CD4-positive, alpha-beta T cell (primary cell): ENCODE measurements at places on chromosomes 4 and X. TPM values are rescaled to one million over a fixed set of nuclear protein-coding genes. Genes with fewer than 3 reads are reported as not detected.

MXD4 gene
- total RNA-seq: 147 TPM

PRDM5 gene
- total RNA-seq: 0.22 TPM

MAP3K15 gene
- not detected for total RNA-seq

FAM47E gene
- total RNA-seq: 0.74 TPM

ESX1 gene
- total RNA-seq: not detected

FRAS1 gene
- total RNA-seq: not detected

DOK7 gene
- not detected for total RNA-seq

ANXA3 gene
- total RNA-seq: not detected

CFAP299 gene
- not detected for total RNA-seq

CT45A7 gene
- total RNA-seq: not detected

- DNase-seq: no peak
- no peak overlapping the region for H3K27ac ChIP-seq
- no peaks in the 10 kb centered on the region for H3K36me3 ChIP-seq
- H3K4me1 ChIP-seq: no peaks in the 10 kb centered on the region
- H3K27me3 ChIP-seq: no peaks in the 10 kb centered on the region
- H3K4me3 ChIP-seq: no peak overlapping the region
These were observed 98.9 kb upstream of the BLTP1 start for GRCh38 chr4:122053186-122053585.

GRCh38 chrX:50000937-50001542, 78.6 kb downstream of the CLCN5 start:
- no peaks in the 10 kb centered on the region for H3K4me1 ChIP-seq
- H3K27ac ChIP-seq: no peak overlapping the region

- H3K36me3 ChIP-seq: no peaks in the 10 kb centered on the region
- H3K27ac ChIP-seq: no peak overlapping the region
- no peaks in the 10 kb centered on the region for H3K27me3 ChIP-seq
- no peaks in the 10 kb centered on the region for H3K4me1 ChIP-seq
- no peak overlapping the region for H3K4me3 ChIP-seq
These were observed 77.4 kb downstream of the PLAC1 start for GRCh38 chrX:134580907-134581306.

- no peaks in the 10 kb centered on the region for H3K27me3 ChIP-seq
- peak overlapping the region; percentile 36 for H3K27ac ChIP-seq
- no peak for DNase-seq
- H3K4me3 ChIP-seq: peak overlapping the region; percentile 87
These were observed 1.3 kb downstream of the NOP14 start for GRCh38 chr4:2961811-2962441.

- DNase-seq: no peak
- H3K36me3 ChIP-seq: no peaks in the 10 kb centered on the region
- H3K4me3 ChIP-seq: no peak overlapping the region
- H3K27ac ChIP-seq: no peak overlapping the region
- H3K27me3 ChIP-seq: no peaks in the 10 kb centered on the region
These were observed 120.2 kb upstream of the GPRIN3 start for GRCh38 chr4:89427782-89428181.

- no peaks in the 10 kb centered on the region for H3K36me3 ChIP-seq
- no peak overlapping the region for H3K4me3 ChIP-seq
- H3K27ac ChIP-seq: no peak overlapping the region
These were observed 44.2 kb upstream of the PRSS12 start for GRCh38 chr4:118396881-118397622.

GRCh38 chr4:1243451-1244080, 5.4 kb downstream of the CTBP1 start:
- no peak for DNase-seq
- H3K27ac ChIP-seq: no peak overlapping the region
- no peak overlapping the region for H3K4me3 ChIP-seq
- H3K27me3 ChIP-seq: no peaks in the 10 kb centered on the region

- H3K27me3 ChIP-seq: no peaks in the 10 kb centered on the region
- H3K4me1 ChIP-seq: no peaks in the 10 kb centered on the region
- H3K4me3 ChIP-seq: no peak overlapping the region
- DNase-seq: no peak
- no peak overlapping the region for H3K27ac ChIP-seq
- no peaks in the 10 kb centered on the region for H3K36me3 ChIP-seq
These were observed 20.9 kb downstream of the SGMS2 start for GRCh38 chr4:107845681-107846080.

- H3K4me3 ChIP-seq: no peak overlapping the region
- H3K27ac ChIP-seq: no peak overlapping the region
- peaks cover 61% of the 10 kb centered on the region for H3K36me3 ChIP-seq
- H3K27me3 ChIP-seq: no peaks in the 10 kb centered on the region
- DNase-seq: no peak
These were observed 32.3 kb downstream of the BCOR start for GRCh38 chrX:40065296-40066046.

DNA sequence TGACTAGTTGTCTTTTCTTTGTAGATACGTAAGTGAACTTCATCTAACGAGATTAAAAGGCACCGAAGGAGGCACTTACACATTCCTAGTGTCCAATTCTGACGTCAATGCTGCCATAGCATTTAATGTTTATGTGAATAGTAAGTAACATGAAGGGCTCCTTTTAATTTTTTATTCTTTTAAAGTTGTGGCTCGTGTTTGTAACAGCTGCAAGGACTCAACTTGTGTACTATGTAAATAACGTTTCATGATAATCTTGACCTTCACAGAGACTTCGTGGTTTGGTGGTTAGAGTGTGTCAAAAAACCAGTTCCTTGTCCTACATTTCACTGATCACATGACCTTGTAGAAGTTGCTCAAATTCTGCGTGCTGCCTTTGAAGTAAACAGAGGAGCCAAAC, 51.6 kb downstream of the KIT start:
- no peak for DNase-seq
- H3K4me1 ChIP-seq: peaks cover 20% of the 10 kb centered on the region
- no peak overlapping the region for H3K4me3 ChIP-seq
- H3K27me3 ChIP-seq: no peaks in the 10 kb centered on the region

GRCh38 chrX:37348231-37348970, 763 bp upstream of the PRRG1 start:
- no peak for DNase-seq
- peaks cover 6% of the 10 kb centered on the region for H3K27me3 ChIP-seq
- H3K36me3 ChIP-seq: no peaks in the 10 kb centered on the region
- no peak overlapping the region for H3K27ac ChIP-seq
- H3K4me1 ChIP-seq: peaks cover 6% of the 10 kb centered on the region

DNA sequence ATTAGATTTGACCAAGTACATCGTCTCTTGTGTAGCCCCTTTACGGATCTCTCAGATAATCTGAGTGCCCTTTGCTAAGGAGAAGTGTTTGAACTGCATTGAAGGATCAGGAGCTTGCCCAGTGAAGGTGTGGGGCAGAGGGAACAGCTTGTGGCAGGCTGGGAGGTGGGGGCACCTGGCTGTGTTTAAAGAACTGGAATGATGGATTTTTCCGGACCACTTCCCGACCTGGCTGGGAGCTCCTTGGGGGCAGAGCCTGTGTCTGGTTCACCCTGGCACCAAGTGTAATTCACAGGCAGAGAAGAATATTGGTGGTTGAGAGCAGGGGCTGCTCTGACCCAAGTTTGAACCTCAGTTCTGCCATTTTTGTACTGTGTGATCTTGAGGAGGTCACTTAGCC, 18.5 kb downstream of the TBC1D14 start:
- no peak overlapping the region for H3K27ac ChIP-seq
- H3K27me3 ChIP-seq: no peaks in the 10 kb centered on the region

DNA sequence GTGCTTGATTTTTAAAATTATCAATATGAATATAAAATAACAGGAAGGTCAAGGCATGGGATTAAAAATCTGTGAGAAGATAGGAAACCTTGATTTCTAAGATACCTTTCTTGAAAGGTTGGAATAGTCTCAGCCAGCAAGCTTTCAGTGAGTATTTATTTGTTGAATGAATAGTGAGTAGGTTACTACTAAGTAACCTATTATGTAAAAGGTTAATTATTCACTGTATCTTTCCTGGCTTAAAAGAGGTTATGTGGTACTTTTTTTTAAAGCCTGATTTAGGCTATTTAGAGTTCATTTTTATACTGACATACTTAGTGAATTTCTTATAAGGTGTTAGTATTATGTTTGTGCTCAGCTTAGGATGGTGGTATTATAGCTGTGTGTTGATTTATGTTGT, 123.5 kb downstream of the PTPN13 start:
- H3K36me3 ChIP-seq: no peaks in the 10 kb centered on the region
- no peaks in the 10 kb centered on the region for H3K27me3 ChIP-seq
- H3K27ac ChIP-seq: no peak overlapping the region
- H3K4me1 ChIP-seq: no peaks in the 10 kb centered on the region
- no peak overlapping the region for H3K4me3 ChIP-seq

DNA sequence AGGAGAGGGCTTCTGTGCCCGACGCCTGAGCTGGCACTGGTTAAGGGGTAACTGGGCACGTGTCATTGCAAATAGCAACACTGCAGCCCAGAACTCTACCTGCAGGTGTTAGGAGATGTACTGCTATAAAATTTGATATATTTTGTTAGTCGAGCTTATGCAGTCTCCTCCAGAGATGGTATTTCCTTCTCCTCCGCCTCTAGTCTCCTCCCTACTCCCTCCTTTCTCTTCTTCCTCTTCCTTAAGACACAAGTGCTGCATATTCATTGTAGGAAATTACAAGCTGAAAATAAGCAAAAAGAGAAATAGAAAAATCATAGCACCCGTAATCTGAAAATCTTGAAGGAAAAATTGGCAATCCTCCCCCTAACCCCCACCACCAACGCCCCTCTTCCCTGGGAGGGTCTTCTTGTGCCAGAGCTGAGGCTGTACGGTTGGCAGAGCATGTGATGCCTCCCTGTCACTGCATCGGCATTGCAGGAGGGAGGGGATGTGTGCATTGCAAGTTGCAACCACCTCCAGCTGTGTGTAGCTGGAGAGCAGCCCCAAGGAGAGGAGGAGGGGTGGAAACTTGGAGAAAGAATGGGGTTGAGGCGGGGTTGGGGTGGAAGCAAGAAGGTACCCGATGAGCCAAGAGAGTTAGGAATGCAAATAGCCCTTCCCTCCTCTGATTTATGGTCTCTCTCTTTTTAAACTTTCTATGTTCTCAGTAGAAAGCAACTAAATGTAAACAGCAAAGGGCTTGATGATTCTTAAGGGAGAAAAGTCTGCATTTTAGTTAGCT, 48.3 kb upstream of the MND1 start:
- no peaks in the 10 kb centered on the region for H3K36me3 ChIP-seq
- no peak overlapping the region for H3K4me3 ChIP-seq
- H3K4me1 ChIP-seq: no peaks in the 10 kb centered on the region
- DNase-seq: no peak
- H3K27me3 ChIP-seq: no peaks in the 10 kb centered on the region

DNA sequence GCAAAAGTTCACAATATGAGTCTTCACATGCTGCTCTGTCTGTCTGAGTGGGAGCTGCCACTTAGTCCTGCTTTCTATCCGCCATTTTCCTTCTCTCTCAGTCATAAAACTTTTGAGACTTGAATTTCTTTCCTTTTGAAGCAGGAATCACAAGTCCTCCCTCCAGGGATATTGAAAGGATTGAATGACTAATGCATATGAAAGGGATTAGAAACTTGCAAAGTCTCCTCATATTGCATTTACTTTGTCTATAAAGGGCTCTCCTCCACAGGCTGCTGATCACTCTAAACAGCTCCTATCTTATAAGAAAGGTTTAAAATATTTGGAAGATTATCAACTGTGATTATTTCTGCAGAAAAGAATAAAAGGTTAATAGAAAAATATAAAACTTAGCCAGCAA, 879.1 kb downstream of the ARAP2 start:
- H3K27me3 ChIP-seq: no peaks in the 10 kb centered on the region
- no peaks in the 10 kb centered on the region for H3K4me1 ChIP-seq
- no peaks in the 10 kb centered on the region for H3K36me3 ChIP-seq
- no peak overlapping the region for H3K27ac ChIP-seq
- DNase-seq: no peak
- H3K4me3 ChIP-seq: no peak overlapping the region

- no peak overlapping the region for H3K4me3 ChIP-seq
- H3K27me3 ChIP-seq: no peaks in the 10 kb centered on the region
- no peaks in the 10 kb centered on the region for H3K36me3 ChIP-seq
- no peak for DNase-seq
These were observed 79.3 kb upstream of the CAMK2D start for GRCh38 chr4:113840861-113841260.

DNA sequence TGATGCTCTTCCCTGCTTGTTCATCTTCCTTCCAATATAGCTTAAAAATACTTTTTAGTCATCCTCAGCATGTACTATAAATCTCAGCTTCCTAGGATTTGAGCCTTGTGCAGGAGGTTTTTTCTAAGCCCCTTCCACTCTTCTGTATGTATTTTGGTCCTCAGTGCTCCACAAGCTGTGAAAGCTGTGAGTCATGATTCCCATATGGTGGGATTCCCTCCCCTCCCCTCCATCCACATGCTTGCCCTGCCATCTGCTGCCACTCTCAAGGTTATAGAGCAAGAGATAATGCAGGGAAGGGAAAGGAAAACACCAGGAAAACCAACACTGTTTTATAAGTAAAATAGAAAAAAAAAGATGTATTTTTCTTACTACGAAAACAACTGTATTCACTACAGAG, 58.5 kb upstream of the AP1S2 start:
- H3K27ac ChIP-seq: no peak overlapping the region
- no peaks in the 10 kb centered on the region for H3K36me3 ChIP-seq
- H3K4me1 ChIP-seq: no peaks in the 10 kb centered on the region
- DNase-seq: no peak
- H3K27me3 ChIP-seq: peaks cover 2% of the 10 kb centered on the region

- no peaks in the 10 kb centered on the region for H3K4me1 ChIP-seq
- H3K36me3 ChIP-seq: no peaks in the 10 kb centered on the region
- no peak for DNase-seq
- H3K27me3 ChIP-seq: no peaks in the 10 kb centered on the region
- no peak overlapping the region for H3K27ac ChIP-seq
- H3K4me3 ChIP-seq: no peak overlapping the region
These were observed 34.7 kb downstream of the LUZP4 start for GRCh38 chrX:115324194-115324593.

- no peaks in the 10 kb centered on the region for H3K27me3 ChIP-seq
- no peak overlapping the region for H3K4me3 ChIP-seq
- no peaks in the 10 kb centered on the region for H3K36me3 ChIP-seq
- H3K4me1 ChIP-seq: no peaks in the 10 kb centered on the region
- DNase-seq: no peak
- H3K27ac ChIP-seq: no peak overlapping the region
These were observed 30.6 kb upstream of the OPHN1 start for GRCh38 chrX:68463880-68464279.

- H3K4me3 ChIP-seq: no peak overlapping the region
- no peak overlapping the region for H3K27ac ChIP-seq
- peaks cover 37% of the 10 kb centered on the region for H3K27me3 ChIP-seq
These were observed 746 bp downstream of the EDNRA start for GRCh38 chr4:147481577-147482109.

- no peak overlapping the region for H3K4me3 ChIP-seq
- no peak overlapping the region for H3K27ac ChIP-seq
- H3K4me1 ChIP-seq: no peaks in the 10 kb centered on the region
- H3K27me3 ChIP-seq: no peaks in the 10 kb centered on the region
- no peaks in the 10 kb centered on the region for H3K36me3 ChIP-seq
These were observed 120.2 kb upstream of the ADGRL3 start for GRCh38 chr4:61079976-61080375.

DNA sequence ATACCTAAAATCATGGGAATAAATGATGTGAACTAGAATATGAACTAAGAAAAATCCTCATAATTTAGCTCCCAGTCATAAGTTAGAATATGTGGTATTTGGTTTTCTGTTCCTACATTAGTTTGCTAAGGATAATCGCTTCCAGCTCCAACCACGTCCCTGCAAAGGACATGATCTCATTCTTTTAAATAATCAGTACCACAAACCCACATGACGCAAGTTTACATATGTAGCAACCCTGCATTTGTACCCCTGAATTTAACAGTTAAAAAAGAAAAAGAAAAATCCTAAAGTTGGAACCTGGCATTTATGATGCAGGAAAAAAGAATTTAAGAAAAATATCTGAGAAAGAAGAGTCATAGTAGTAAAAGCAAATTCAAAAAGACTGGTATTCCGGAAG, 13.3 kb downstream of the UBA6 start:
- DNase-seq: no peak
- H3K36me3 ChIP-seq: peaks cover 28% of the 10 kb centered on the region
- no peaks in the 10 kb centered on the region for H3K27me3 ChIP-seq
- no peaks in the 10 kb centered on the region for H3K4me1 ChIP-seq
